ENCODE measurements at places on chromosomes 11 and 22.

- DNase-seq, result no peak
Observed at GRCh38 chr11:125262194-125262829, 97.8 kb downstream of the PKNOX2 start.

- DNase-seq, result no peak
Observed at GRCh38 chr22:49052560-49052959, 775.1 kb downstream of the BRD1 start.

- DNase-seq, result no peak
Observed at GRCh38 chr22:24504956-24505736, 10.0 kb downstream of the UPB1 start.

DNA sequence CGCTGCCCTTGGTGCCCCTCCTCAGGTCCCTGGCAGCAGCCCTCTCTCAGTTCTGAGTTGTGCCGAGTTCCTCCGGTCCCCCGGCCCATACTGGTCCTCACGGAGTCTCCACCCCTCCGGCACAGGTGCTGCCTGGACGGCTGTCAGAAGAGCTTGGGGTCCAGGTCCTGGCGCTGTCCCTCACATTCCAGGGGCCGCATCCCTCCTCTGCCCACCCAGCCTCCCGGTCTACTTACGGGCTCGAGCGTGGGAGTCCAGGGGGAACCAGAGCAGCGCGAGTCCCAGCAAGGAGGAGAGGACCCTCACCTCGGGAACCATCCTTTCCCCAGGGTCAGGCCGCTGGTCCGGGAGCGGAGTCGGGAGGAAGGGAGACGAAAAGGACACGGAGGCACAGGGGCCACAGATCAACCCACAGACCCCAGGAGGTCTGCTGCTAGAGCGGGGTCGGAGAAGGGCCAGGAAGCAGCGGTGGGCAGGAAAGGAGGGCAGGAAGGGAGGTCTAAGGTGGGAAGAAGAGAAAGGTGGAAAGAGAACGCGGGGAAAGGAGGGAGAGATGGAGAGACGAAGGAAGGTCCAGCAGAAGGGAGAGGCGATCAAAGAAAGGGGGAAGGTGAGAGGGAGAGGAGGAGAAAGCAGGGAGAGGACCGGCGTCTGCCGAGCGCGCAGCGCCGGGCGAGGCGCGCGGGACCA is 510 bp downstream of the CHRDL2 start:
- DNase-seq, result no peak

DNA sequence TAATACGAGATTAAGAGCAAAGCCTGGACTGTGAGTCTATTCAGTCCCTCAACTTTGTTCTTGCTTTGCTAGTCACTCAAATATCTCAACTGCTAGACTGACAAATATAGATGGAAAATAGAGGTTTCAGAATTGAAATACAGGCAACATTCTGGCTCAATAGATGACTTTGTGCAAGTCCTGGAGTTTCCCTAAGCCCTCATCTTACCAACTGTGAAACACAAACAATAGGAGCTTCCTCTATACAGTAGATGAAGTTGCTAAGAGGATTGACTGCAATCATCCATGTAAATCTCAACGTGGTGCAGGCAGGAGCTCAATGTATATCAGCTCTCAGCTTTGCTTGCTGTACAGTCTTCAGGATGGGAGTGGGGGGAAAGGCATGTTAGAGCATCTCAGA is 6.2 kb upstream of the MPEG1 start:
- DNase-seq, result no peak

GRCh38 chr22:19998991-19999820 is 17.4 kb downstream of the ARVCF start:
- no peak for DNase-seq

DNA sequence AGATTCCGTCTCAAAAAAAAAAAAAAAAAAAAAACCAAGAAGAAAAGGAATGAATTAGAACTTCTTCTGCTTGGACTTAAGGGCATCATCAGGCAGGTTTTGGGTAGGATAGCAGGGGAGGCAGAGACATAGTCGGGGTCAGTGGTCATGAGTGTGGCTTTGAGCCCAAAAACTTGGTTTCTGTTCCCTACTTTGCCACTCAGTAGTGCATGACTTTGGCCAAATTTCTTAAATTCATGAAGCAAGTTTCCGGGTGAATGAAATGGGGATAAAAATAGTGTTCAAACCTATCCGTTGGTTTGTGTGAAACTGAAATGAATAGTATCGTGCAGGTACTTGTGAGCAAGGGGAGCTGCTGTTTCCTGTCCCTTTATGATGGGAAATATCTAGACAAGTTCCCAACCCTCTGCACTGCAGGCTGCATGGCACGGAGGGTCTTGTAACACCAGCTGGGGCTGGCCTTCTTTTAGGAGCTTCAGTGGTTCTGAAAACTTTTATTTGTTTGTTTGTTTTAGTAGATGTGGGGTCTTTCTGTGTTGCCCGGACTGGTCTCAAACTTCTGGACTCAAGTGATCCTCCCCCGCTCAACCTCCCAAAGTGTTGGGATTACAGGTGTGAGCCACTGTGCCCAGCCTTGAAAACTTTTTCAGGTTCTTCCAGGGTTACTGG is 18.4 kb downstream of the NEAT1 start:
- DNase-seq, result no peak

DNA sequence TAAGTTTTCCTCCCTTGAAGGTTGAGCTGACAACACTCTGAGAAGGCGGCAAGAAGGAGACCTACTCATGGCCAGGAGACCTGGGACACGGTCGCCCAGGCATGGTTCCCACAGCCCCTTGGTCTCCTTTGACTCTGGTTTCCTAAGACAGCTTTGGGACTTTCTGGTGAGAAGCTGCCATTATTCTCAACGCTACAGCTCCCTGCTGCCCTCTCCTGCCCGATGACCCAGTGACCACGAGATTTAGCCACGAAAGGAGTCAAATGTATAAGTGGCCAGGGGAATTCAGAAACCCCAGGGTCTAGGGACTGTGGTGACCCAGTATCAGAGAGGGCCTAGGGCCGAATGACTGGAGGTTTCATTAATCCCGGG is 699 bp upstream of the SDF2L1 start:
- DNase-seq, result peak; percentile 40

DNA sequence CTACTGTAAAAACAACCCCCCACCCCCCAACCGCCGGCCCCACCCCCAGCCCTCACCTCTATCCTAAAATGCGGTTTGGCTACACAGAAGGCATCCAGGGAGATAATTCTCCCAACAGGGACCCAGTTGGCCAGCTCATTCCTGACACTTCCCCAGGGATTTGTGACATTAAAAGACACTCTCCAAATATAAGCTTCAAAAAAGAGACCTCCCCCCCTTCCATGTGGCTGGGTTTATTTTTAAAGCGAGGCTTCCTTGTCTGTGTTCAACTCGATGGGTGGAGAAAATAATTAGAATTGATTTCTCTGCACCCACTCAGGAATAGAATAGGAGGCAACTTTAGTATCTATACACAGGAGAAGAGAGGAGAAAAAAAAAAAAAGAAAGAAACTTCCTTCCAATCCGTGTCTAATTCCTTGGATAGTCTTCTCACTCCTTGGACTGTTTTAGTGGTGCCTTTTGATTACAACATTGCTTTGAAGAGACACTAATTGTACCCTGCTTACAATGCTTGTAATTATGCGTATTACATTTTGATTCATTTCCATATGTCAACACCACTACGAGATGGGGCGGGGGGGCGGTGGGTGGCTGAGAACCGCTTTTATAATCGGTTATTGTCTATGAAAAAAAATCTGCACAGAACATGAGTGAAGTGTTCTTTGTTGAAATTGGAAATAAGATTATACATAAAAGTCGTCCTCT is 500.4 kb downstream of the MIAT start:
- DNase-seq, result no peak

- DNase-seq, result no peak
Observed at GRCh38 chr11:58927393-58928106, 11.7 kb upstream of the GLYATL1 start.

DNA sequence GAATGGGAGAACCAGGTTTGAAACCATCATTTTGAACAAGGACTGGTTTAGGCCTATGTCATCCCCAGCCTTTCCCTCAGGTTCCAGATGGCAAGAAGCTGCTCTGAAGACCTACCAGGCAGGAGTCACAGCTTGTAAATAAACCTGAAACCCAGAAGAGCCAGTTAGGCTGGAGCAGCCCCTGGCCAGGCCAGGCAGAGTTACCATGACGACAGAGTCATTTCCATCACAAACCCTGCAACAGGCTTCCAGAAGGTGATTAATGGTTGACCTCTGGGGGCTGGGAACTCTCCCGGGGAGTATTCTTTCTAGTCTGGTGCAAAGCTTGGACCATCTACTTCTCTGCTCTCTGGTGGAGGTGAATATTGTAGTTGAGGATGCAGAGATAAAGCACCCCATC is 164.1 kb upstream of the NCAM1 start:
- DNase-seq, result no peak

GRCh38 chr11:108751444-108751843 is 86.6 kb downstream of the DDX10 start:
- DNase-seq, result no peak

- DNase-seq, result no peak
Observed at GRCh38 chr22:30780026-30780425, 85.4 kb downstream of the OSBP2 start.

- DNase-seq, result no peak
Observed at GRCh38 chr11:71388637-71389235, 59.5 kb downstream of the DHCR7 start.

GRCh38 chr11:5252919-5253265 is 1.7 kb downstream of the HBG2 start:
- no peak for DNase-seq
